Stomach (tissue), 19 donors: ENCODE measurements at places on chromosomes 11 and 22. TPM values are rescaled to one million over a fixed set of nuclear protein-coding genes. Genes with fewer than 3 reads are reported as not detected.

Gene OR51B4
- total RNA-seq, result not detected

GRCh38 chr11:125072961-125073590 lies 10.0 kb downstream of the SLC37A2 start:
- no peaks in the 10 kb centered on the region for H3K27me3 ChIP-seq
- H3K4me1 ChIP-seq, result peaks cover 17% of the 10 kb centered on the region
- no peak overlapping the region for H3K4me3 ChIP-seq
- peak overlapping the region; percentile 52 for H3K27ac ChIP-seq

DNA sequence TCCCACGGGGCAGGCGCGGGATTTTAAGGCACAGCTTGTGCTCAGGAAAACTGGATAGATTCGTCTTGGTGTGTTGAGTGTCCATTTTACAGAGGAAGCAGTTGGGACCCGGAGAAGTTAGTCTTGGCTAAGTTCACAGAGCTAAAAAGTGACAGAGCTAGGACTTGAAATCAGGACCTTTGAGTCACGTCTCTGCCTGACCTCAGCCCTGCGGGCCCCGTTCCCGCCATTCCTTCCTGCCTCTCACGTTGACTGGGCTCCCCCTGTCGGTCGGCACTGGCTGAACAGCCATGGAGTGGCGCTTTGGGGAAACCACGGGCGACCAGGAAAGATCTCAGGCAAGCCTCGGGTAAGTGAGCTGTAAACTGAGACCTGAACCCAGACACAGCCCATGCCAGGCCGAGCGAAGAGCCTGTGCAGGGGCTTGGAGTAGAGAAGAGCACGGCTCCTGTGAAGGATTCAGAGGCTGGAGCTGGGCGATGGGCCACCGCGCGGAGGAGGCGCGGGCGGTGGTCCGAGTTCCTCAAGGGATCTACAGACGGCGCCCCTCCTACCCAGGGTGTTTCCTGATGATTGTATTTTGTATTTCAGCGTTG lies 54.1 kb downstream of the WNT11 start:
- peak overlapping the region; percentile 39 for H3K4me3 ChIP-seq
- no peaks in the 10 kb centered on the region for H3K27me3 ChIP-seq
- peaks cover 16% of the 10 kb centered on the region for H3K4me1 ChIP-seq

DNA sequence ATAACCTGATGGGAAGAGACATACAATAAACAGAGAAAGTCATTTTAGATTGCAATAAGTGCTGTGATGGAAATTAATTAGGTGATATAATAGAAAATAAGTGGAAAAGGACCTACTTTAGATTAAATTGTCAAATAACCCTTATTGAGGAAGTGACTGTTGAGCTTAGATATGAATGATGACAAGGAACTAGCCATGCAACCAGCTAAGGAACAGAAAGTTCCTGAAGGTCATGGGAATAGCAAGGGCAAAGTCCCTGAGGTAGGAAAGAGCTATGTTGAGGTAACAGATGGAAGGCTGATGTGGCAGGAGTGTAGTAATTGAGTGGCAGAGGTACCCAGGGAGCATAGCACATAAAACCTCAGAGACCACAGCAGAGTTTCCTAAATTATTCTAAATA lies 135.2 kb downstream of the WNT11 start:
- H3K36me3 ChIP-seq, result no peaks in the 10 kb centered on the region
- no peaks in the 10 kb centered on the region for H3K27me3 ChIP-seq
- peaks cover 9% of the 10 kb centered on the region for H3K4me1 ChIP-seq
- peak; percentile 9 for DNase-seq
- H3K4me3 ChIP-seq, result no peak overlapping the region

DNA sequence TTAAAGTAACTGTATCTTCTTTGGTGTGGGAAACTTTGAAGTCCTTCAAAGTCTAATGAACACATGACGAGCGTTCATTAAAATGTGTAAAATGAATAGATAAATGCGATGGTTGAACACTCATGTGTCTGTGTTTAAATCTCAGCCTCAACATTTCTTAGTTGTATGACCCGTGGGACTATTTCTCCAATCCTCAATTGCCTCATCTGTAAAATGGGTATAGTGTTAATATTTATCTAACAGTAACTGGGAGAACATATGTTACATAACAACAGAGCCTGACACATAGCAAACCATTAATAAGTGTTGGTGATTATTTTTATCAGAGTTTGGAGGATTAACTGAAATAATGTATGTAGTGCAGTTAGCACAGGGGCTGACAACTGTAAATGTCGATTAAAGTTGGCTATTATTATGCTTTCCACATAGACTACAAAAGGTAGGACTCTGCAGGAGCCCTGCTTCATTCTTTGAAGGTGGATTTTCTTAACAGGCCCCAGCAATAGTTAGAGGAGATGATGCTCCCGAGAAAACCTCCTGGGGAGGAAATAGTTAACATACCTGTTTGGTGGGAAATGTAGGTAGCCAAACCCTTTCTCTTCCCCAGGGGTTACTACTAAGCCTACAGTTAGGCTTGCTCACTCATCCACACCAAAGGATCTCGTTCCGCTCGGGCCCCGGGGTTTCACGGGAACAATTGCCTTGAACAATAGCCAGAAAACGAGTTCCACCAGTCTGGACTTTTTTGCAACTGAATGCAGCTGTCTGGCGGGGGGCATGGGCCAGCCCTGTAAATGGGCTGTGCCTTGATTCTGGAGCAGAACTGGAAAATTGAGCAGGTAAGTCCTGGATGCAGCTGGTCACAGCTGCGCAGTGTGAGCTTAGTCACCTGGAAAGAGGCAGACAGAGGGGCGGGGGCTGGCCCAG lies 133.4 kb downstream of the DBX1 start:
- peaks cover 9% of the 10 kb centered on the region for H3K4me1 ChIP-seq
- no peak overlapping the region for H3K4me3 ChIP-seq
- H3K36me3 ChIP-seq, result no peaks in the 10 kb centered on the region

DNA sequence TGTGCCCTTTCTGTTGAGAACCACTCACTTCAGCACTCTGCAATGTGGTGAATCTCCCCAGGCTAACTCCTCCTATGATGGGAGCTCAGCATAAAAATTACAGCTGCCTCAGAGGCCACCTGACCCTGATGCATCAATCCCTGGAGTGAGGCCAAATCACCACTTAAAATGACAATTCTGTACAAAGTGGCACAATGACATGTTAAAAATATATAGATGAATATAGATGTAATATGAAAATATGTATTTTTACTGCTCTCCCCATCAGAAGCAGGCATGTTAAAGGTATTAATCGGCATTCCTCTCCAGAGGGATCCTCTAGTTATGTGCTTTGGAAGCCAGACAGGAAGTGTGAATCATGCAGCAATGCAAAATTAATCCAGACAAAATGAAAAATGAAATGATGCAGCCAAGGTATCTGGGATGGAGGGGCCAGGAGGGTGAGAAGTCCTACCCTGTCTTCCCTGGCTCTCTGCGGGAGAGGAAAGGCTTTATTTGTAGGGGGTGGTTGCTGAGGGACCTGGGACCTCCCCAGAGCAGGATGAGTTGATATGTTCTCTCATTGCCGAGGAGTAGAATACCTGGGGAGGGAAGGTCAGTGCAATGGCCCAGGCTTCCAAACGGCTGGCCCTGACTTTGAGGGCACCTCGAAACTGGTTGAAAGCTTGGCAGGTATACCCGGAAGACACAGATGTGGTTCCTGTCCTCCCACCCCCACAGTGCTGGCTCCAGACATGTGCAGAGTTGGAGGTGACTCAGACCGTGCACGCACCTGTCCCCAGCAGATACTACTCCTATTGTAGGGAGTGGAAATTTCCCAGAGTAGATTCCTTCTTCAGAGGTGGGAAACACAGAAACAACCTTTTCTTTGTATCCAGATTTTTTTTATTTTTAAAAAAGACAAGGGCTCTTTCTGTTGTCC lies 347.9 kb upstream of the NCAM1 start:
- H3K36me3 ChIP-seq, result no peaks in the 10 kb centered on the region
- H3K4me1 ChIP-seq, result peaks cover 22% of the 10 kb centered on the region
- H3K27me3 ChIP-seq, result no peaks in the 10 kb centered on the region

DNA sequence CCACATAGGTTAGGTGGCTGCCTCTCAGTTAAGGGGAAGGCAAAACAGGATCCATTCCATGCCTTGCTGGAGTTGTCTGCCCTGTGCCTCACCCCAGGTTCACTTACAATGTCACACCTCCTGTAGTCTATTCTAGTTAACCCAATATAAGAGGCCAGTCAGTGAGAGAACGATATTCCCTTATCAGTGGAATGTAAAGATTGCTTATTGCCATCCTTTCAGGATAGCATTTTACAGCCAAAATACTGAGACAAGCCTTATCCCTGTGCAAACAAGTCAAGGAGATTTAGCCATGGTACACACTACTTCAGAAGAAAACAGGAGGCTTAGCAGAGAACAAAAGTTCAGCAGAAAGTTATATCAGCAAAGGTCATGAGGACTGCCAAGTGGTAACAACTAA lies 5.5 kb downstream of the CYP2R1 start:
- peak overlapping the region; percentile 20 for H3K27ac ChIP-seq
- H3K36me3 ChIP-seq, result no peaks in the 10 kb centered on the region
- H3K4me1 ChIP-seq, result peaks cover 24% of the 10 kb centered on the region
- H3K4me3 ChIP-seq, result no peak overlapping the region
- no peak for DNase-seq

- peak; percentile 5 for DNase-seq
- H3K4me1 ChIP-seq, result peaks cover 16% of the 10 kb centered on the region
- H3K4me3 ChIP-seq, result no peak overlapping the region
- H3K27ac ChIP-seq, result no peak overlapping the region
- no peaks in the 10 kb centered on the region for H3K36me3 ChIP-seq
- H3K27me3 ChIP-seq, result peaks cover 14% of the 10 kb centered on the region
Observed at GRCh38 chr11:64717268-64717578, 5.8 kb downstream of the NRXN2 start.

DNA sequence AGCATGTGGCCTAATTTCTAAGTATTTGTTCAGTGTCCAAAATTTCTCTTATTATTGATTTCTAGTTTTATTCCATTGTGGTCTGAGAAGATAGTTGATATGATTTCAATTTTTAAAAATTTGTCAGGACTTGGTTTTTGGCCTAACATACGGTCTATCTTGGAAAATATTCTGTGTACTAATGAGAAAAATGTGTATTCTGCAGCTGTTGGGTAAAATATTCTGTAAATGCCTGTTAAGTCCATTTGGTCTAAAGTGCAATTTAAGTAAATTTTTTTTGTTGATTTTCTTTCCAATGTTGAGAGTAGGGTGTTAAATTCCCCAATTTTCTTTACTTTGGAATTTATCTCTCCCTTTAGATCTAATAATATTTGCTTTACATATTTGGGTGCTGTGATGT lies 78.3 kb downstream of the TECTA start:
- no peaks in the 10 kb centered on the region for H3K4me1 ChIP-seq
- H3K36me3 ChIP-seq, result no peaks in the 10 kb centered on the region
- H3K27ac ChIP-seq, result no peak overlapping the region
- no peaks in the 10 kb centered on the region for H3K27me3 ChIP-seq
- no peak overlapping the region for H3K4me3 ChIP-seq
- DNase-seq, result no peak

- no peak overlapping the region for H3K4me3 ChIP-seq
- DNase-seq, result no peak
- peaks cover 58% of the 10 kb centered on the region for H3K36me3 ChIP-seq
- no peak overlapping the region for H3K27ac ChIP-seq
Observed at GRCh38 chr11:75572744-75573143, 10.7 kb downstream of the SERPINH1 start.

GRCh38 chr22:29443861-29444792 lies 5.7 kb downstream of the RFPL1 start:
- H3K27me3 ChIP-seq, result no peaks in the 10 kb centered on the region
- no peak overlapping the region for H3K4me3 ChIP-seq
- H3K36me3 ChIP-seq, result no peaks in the 10 kb centered on the region
- no peak for DNase-seq
- H3K27ac ChIP-seq, result no peak overlapping the region

- no peak overlapping the region for H3K4me3 ChIP-seq
- DNase-seq, result no peak
- H3K27me3 ChIP-seq, result no peaks in the 10 kb centered on the region
- no peaks in the 10 kb centered on the region for H3K4me1 ChIP-seq
Observed at GRCh38 chr11:83625336-83625735, 339.2 kb upstream of the CCDC90B start.

DNA sequence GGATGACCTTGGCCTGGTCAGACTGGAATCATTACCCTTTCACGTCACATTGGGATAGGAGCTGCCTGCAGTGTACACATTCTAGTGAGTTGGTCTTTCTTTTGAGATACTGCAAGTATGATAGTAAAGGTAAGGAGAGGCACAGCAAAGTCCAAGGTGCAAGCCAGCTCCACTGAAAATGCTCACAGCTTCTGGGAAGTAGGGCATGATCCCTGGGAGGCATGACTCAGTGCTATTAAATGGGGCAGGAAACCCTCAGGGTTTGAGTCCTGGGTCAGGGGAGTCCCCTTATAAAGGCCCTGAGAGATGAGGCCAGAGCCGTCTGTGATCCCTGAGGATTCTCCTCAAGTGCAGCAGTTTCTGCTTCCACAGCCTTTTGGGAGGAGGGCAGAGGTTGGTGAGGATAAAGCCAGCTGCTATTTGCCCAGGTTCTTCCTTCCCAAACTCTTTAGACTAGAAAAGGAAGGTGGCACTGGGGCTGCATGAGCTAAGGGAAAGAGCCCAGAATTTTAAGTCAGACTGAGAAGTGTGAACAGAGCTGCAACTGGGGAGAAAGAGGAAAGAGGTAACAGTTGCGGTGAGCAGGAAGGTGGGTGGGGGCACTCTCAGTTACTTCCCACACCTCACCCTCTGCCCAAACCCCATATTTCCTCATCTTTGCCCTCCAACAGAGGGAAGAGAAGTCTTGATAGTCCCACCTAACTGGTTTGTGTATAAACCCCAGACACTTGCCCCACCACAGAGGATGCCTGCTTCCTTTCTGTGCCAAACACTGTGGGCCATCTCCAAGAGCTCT lies 14.4 kb upstream of the OR52K1 start:
- H3K36me3 ChIP-seq, result no peaks in the 10 kb centered on the region
- no peak overlapping the region for H3K27ac ChIP-seq
- H3K4me1 ChIP-seq, result no peaks in the 10 kb centered on the region
- no peak overlapping the region for H3K4me3 ChIP-seq
- H3K27me3 ChIP-seq, result no peaks in the 10 kb centered on the region

DNA sequence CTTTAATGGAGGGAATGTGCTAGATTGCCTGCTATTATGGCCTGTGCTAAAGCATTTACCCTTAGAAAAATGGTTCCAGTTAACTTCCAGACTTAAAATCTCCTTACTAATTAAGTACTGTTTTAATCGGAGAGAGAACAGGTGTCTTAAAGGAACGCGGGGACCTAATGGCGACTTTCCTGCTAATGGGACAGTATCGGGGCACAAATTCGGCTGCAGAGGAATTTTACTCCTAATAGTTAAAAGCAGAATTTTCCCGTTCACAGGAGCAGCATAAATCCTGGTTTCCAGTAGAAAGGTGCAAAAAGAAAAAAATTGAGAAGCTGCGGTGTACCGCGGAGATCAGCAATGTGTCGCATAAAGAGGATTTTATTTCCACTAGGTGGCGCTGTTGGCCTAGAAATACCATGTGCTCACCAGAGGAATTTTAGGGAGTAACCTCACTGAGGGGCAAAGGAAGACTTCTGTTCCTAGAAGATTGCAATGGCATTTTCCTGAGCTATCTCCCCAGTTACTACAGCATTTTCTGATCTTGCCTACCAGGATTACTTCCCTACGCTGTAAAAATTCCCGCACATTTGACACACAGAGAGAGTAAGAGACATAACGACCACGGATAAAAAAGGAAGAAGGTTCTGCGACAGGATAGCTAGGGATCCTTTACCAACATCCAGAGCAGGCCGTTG lies 44.5 kb downstream of the ZNF280B start:
- no peaks in the 10 kb centered on the region for H3K36me3 ChIP-seq
- H3K4me1 ChIP-seq, result no peaks in the 10 kb centered on the region
